Stimulated activated CD4-positive, alpha-beta T cell treated with anti-CD3 and anti-CD28 coated beads, TNF-alpha, amount 100 ng/mL, for 24 hours (primary cell): ENCODE measurements at places on chromosomes 3 and 15.

DNA sequence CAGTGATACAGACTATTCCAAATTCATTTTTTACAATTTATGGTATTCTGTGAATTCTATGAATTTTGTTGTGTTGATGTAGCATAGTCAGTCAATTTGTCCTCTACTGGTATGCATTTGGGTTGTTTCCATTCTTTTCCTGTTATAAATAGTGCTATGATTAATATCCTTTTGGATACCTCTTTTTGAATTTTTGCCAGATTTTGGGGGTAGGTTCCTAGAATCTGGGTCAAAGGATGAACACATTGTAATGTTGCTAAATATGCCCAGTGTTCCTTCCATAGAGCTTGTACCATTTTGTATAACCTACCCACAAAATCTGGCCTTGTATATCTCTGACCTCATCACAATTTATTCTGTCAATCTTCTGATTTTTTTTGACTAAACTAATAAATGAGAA is 44.4 kb upstream of the C3orf38 start:
- no peak for DNase-seq

DNA sequence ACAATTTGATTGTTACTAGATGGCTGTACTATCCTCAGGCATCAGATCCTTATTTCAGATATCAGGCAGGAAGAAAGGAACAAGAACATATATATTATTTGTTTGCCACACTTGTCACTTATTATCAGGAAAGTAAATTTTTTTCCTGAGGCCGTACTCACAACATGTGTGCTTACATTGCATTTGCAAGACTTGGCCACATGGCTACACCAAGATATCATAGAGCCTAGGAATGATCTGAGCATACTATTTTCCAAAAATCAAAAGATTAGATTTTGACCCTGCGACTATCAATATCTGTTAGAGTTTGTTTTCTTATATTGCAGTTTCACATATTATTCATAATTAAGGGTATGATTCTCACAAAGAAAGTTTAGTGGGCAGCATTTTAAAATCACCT is 426.2 kb upstream of the BCHE start:
- DNase-seq, result no peak

DNA sequence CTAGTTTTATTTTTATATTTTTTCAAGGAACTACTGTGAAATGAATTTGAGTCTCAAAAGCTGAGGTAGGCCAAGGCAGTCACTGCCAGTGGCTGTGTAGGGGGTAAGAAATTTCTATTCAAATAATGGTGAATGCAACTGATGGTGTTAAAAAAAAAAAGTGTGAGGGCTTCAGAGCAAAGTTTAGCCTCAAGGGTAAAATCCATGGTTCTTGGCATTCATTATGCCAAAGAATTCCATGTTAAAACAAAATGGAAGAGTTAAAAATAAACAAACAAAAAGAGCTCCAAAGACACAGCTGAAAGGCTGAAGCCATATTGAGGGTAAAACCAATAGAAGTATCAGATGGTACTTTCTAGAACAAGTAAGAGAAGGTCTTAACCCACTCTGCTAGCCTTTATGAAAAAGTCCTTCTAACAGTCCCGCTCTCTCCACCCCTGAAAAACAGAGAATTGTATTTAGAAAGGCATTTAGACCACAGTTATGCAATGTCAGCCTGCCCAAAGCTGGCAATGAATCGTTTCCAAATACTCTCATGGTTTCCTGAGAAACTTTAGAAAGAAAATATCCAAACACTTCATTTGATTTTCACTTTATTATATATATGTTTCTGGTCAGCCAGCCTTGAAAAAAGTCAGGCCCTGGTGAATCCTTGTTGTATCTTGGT is 158.4 kb upstream of the GMNC start:
- no peak for DNase-seq

- DNase-seq, result no peak
Measured at GRCh38 chr15:101521591-101521990, 32.1 kb upstream of the PCSK6 start.

DNA sequence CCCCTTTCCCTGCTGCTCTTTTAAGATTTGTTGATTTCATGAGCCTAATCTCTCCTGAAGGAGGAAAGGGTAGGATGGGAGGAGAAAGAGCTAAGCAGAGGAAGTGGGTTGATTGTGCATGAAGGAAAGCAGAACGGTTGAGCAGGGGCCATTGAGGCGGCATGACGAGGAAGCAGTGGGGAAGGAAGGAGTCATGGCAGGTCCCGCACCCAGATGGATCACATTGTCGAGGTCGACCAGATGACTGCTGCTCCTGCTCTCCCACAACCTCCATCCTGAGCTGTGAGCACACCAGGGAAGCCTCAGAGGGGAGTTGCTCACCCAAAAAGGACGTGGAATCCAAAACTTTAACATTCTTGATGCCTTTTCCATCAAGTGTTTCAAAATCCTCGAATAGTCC is 42.8 kb downstream of the ABTB1 start:
- DNase-seq, result no peak

GRCh38 chr3:158381262-158381868 is 189.6 kb upstream of the MLF1 start:
- no peak for DNase-seq

DNA sequence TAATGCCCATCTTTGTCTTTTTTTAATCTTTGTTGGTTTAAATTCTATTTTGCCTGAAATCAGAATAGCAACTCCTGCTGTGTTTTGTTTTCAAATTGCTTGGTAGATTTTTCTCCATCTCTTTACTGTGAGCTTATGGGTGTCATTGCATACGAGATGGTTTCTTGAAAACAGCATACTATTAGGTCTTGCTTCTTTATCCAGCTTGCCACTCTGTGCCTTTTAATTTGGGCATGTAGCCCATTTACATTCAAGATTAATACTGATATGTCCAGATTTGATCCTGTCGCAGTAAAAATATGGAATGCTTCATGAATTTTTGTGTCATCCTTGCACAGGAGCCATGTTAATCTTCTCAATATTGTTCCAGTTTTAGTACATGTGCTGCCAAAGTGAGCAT is 316.6 kb downstream of the CGGBP1 start:
- DNase-seq, result no peak

- no peak for DNase-seq
Measured at GRCh38 chr3:111238885-111239284, 167.3 kb downstream of the NECTIN3 start.

GRCh38 chr3:151328298-151328995 is 902 bp downstream of the P2RY13 start:
- DNase-seq, result no peak
